Head of caudate nucleus (tissue), 42 donors: ENCODE measurements at places on chromosomes 6 and 20.

DNA sequence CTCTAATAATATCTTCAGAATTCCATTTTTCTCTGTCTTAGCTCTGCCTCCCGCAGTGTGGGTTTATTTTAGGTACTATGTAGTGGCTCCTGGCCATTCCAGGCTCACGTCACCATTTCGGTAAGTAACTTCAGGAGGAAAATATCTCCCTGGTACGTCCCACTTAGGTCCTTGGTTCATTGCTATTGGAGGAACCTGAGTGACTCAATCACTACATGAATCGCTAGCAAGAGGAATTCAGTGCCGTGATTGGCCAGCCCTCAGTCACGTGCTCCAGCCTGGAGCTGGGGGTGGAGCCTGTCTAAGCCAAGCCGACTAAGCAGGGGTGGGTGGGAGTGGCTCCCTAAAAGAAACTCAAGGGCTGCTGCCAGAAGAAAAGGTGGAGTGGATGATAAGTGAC, 67.3 kb upstream of the E2F3 start:
- no peak for DNase-seq

DNA sequence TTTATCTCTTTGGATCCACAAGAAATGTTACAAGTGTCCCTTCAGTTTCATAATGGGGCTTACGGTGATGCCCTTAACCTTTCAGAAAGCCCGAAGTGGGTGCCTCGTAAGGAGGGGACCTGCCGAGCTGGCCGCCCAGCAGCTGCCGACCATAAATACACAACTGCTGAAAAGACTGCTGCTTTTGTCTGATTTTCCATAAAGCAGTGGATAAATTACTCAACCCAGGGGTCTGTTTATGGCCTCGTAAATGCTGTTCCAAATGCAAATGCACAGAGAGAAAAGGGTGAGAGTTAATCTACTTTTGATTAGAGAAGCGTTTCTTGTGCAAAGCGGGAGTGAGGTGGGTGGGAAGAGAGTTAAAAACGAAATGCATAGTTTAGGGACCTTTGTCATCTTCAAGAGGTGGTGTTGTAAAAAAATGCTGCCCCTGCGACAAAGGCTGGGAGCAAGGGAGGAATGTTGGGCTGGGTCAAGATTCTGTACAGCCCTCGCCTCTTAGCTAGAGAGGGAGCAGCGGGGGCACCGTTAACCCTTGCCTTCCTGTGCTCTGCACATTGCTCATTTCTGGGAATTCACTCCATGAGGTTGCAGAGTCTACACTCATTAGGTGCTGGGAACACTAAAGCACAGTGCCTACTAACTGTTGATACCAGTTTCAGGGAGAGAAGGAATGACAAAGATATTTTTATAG, 112.0 kb upstream of the MTHFD1L start:
- no peak for DNase-seq

DNA sequence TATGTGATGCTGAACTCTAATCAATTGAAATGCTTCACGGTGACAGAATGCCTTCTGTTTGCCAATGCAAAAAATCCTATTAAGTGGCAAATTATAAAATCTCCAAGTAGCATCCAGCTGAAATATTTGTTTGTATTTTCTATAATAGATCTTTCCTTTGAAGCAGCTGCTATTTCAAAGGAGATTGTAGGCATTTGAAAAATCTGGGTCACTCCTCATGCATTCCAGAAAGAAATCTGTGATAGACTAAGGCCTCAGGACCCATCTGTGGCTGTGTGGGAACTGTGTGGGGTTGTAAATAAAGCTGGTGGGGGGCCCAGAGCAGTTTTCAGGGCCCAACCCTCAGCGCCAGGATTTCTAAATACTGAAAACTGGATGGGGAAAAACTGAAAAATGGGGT, 216.9 kb upstream of the ARG1 start:
- no peak for DNase-seq

DNA sequence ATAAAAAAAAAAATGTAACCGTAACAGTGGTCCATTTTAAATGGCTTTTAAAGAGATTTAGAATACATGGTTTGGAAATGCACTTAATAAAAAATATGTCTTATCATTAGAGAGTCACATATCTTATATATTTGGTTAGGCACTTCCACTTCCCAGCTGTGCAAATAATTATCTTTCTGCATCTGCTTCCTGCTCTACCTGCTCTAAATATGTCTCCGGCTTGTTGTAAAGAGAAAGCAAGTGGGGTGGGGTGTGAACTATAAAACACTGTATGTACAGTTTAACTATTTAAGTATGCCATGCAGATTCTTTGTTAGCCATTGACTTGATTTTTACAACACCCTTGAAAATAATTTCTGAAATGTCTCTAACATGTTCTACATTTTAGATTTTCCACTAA, 106.3 kb downstream of the NKAIN2 start:
- no peak for DNase-seq

DNA sequence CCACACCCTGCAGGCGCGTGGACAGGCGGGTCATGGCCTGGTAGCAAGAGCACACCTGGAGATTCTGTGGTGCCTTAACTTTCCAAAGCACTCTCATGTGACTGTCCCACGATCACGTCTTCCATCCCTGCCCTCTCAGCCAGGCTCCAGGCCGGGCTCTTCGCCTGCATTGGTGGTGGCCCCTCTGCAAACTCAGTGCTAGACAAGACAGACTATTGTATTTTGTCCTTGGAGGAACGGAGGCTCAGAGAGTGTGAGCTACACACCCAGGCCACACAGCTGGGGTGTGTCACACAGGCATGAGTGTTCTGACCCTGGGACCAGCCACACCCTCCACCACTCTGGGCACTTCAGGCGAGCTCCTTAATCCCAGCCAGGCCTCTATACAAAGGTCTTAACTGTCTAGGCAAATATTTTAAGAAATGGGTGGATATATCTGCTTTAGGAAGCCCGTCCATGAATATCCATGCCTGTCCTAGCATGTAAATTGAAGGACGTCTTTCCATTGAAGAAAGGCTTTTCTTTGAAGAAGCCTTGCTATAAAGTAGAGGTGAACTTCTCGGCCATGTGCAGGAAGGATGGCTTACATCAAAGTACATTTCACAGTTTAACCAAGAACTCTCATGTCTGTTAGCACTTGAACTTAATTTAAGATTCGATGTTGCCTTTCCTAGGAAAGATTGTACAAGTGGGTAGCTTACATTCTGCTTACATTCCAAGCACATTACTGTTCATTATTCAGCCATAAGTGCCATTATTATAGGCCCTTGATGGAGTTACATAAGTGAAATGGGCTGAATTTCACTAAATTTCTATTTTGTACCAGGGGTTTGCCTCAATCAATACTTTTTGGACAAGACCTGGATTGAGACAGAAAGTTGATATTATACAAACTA, 263.9 kb downstream of the DLL1 start:
- DNase-seq, result no peak

DNA sequence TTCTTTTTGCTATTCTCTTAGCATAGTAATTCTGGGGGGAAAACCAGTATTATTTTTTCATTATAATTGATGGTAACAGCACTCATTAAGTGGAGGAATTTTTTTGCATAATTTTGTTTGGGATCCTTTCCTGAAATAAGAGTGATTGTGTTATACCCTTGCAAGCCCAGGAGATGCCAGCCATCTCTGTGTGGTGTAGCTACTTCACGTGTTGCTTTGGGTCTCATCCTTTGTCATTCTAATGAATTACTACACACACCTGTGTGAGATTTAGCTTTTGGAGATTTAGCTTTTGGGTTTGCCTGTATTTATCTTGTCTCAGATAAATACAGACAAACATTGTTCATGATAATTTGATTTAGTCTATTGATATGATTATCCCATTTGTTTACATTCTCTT, 76.5 kb downstream of the SH3BGRL2 start:
- DNase-seq, result no peak

DNA sequence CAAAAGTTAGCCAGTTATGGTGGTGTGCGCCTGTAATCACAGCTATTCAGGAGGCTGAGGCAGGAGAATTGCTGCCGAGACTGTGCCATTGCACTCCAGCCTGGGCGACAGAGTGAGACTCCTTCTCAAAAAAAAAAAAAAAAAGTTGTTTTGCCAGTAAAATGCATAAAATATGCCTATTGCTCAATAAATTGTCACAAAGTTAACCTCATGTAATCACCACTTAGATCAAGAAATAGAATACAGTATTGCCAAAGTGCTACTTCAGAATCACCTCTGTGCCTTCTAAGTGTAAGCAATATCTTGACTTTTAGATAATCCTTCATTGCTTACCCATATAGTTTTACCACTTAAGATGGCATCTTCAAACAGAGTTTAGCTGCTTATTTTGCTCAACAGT, 80.7 kb downstream of the TRMT11 start:
- DNase-seq, result no peak

GRCh38 chr20:44714701-44715498, at the start of gene CCN5:
CCN5 (plus strand) TSS chr20:44715369; CDS start chr20:44715391, 22 bp downstream.
- peak; percentile 76 for DNase-seq

DNA sequence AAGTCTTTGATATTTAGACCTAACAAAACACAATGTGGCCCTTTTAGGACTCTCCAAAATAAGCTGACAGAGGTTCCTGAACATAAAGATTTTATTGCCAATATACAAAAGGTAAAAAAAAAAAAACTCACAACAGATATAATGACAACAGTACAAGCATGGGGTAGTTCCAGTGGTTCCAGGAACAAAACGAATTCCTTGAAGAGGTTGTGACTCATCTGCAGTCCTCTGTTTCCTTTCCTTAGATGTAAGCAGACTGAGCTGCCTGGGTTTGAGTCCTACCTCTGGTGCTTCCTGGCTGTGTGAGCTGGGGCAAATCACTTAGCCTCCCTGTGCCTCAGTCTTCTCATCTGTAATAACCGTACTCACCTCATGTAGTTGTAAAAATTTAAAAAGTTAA, 13.3 kb upstream of the CTAGE9 start:
- no peak for DNase-seq

- no peak for DNase-seq
Observed at GRCh38 chr6:151440498-151440897, 11.4 kb downstream of the RMND1 start.

DNA sequence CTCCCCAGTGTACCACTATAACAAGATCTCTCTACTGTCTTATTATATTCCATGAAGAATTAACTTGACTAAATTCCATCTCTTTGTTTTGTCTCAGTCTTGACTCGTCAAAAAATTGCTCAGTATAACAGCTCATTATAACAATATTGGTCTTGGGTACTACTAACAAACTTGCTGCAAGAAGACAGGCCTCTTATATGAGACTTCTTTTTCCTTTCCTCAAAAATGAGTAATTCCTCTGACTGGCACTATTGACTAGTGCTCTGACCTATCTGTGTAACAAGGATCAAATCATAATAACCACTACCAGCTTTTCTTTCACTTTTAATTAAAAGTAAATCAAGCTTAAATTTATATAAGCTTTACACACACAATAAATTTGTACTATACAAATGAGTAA, 91.3 kb upstream of the THEMIS start:
- DNase-seq, result no peak

DNA sequence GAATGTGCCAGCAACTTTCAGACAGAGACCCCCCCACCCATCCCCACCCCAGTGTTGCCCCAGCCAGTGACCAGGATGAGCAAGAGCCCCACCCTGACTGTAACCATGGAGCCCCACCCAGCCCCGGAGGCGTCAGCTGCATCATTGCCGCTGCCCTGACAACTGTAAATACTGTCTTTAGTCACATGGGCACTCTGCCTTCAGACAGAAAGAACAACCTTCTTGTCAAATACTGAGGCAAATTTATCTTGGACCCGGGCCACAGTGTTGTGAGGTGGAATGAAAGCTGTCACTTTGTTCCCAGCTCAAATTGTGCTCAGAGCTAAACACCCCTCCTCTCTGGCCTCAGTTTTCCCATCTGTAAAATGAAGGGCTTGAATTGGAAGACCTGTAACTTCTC, 23.7 kb downstream of the MOCS3 start:
- DNase-seq, result no peak

GRCh38 chr20:62888406-62888805, 26.8 kb upstream of the TCFL5 start:
- DNase-seq, result no peak

DNA sequence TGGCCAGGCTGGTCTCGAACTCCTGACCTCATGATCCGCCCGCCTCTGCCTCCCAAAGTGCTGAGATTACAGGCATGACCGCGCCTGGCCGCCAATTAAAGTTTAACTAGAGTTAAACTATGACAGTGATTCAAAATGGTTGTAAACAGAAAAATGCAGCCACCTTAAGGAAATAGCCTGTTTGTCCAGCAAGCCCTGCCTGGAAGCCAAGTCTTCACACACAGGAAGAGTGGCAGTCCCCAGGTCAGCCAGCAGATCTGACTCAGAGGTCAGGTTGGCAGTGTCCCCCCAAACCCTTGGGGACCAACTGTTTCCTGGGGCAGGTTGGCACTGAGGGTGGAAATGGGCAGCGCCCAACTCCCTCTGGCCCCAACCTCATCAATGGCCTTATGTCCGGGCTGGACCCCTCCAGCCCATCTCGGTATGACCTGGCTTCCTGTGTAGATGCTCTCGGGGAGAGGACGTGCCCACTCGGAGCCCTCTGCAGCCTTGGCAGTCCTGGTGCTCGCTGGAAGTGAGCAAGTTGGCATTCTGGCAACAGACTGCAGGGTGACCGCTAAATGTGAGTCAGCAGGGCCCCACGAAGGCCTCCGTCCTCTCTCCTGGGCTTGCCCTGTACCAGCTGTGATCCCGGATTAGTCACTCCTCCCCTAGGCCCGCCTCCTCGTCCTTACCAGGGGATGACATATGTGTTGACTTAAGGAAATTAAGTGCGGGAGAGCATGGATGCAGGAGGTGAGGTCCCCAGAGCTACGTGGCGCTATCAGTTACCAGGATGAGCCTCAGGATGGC, 9.7 kb upstream of the HSP90AB1 start:
- peak; percentile 77 for DNase-seq

GRCh38 chr20:8187740-8188139, 55.7 kb downstream of the PLCB1 start:
- no peak for DNase-seq

GRCh38 chr6:36314221-36315014, 22.3 kb downstream of the BNIP5 start:
- peak; percentile 26 for DNase-seq

DNA sequence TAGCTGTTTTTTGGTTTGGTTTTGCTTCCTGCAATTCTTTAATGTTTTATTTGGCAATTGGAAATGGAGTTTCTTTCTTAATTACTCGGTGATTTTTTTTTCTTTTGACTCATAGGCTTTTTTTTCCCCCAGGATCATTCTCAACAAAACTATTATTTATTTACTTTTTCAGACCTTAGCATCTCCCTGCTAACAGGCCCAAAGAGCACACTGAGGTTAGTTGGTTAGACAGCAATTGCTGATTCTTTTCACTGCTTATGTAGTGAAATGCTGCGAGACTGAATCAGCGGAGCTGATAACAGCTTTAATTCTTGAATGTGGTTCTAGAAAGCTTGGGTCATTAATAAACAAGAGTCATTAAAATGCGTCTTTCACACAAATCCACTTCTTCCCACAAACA, 79.1 kb upstream of the ZFP64 start:
- no peak for DNase-seq
